ENCODE measurements at places on chromosomes 16 and 17. TPM values are rescaled to one million over a fixed set of nuclear protein-coding genes. Genes with fewer than 3 reads are reported as not detected.

GRN gene
- 276 TPM for total RNA-seq

BMERB1 gene
- 28.0 TPM for total RNA-seq

NHERF1 gene
- total RNA-seq: 14.9 TPM

IRF8 gene
- not detected for total RNA-seq

KCNJ16 gene
- total RNA-seq: under 0.01 TPM

DRC3 gene
- 0.97 TPM for total RNA-seq

TBX2 gene
- 0.32 TPM for total RNA-seq

RAB40C gene
- 8.4 TPM for total RNA-seq

NPTX1 gene
- 0.65 TPM for total RNA-seq

PRSS8 gene
- total RNA-seq: not detected

TAT gene
- not detected for total RNA-seq

GLP2R gene
- not detected for total RNA-seq

KRT40 gene
- total RNA-seq: not detected

ZNF205 gene
- 29.9 TPM for total RNA-seq

SUMO2 gene
- total RNA-seq: 137 TPM

UQCRC2 gene
- total RNA-seq: 280 TPM

SLC9A5 gene
- 0.30 TPM for total RNA-seq

AHSP gene
- total RNA-seq: not detected

HOXB7 gene
- total RNA-seq: 8.4 TPM

RAB26 gene
- total RNA-seq: 1.6 TPM

CHST6 gene
- total RNA-seq: 1.9 TPM

PRSS33 gene
- not detected for total RNA-seq

SLC38A8 gene
- not detected for total RNA-seq

PYDC1 gene
- not detected for total RNA-seq

RHOT1 gene
- total RNA-seq: 41.2 TPM

TLCD2 gene
- 0.91 TPM for total RNA-seq

CEMP1 gene
- not detected for total RNA-seq

RSPRY1 gene
- 66.7 TPM for total RNA-seq

TMC7 gene
- 2.6 TPM for total RNA-seq

All from epithelial cell of umbilical artery (primary cell).